ENCODE measurements at places on chromosomes 6 and 20.
A peak's percentile ranks its signal among the peaks of the same experiment; 100 is the strongest.

DNA sequence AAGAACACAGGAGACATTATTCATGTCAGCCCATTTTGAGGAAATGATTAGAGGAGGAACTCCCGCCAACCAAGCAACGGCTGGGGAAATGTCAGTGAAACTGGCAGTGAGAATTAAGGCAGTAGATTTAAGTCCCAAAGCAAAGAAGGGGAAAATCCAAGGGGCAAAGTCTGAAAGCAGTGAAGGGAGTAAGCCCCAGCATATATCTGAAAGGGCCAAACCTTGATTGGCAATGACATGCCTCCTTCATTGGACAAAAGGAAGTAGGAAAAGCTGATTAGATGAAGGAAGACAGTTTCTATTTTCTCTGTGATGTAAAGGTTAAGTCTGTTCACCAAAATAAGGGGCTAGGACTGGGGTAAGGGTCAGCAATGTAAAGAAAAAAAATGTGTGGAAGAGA is 190.3 kb downstream of the RNF144B start:
- no peak for DNase-seq

DNA sequence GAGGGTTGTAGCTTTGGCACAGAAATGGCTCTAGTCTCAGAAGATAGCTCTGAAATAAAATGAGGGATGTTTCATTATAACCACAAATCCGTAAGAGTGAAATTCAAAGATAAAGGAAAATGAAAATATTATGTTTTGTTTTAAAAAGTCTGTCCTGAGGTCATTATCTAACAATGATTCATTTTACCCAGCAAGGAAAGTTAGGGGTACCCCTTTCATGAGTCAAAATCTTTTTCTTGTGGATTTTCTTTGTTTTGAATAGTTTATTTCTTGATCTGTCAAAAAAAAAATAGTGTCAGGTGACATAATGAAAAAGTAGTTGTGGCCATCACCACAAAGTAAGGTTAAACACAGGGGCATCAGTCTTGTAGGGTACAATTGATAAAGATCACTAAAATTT is 59.7 kb upstream of the MYB start:
- DNase-seq, result no peak

DNA sequence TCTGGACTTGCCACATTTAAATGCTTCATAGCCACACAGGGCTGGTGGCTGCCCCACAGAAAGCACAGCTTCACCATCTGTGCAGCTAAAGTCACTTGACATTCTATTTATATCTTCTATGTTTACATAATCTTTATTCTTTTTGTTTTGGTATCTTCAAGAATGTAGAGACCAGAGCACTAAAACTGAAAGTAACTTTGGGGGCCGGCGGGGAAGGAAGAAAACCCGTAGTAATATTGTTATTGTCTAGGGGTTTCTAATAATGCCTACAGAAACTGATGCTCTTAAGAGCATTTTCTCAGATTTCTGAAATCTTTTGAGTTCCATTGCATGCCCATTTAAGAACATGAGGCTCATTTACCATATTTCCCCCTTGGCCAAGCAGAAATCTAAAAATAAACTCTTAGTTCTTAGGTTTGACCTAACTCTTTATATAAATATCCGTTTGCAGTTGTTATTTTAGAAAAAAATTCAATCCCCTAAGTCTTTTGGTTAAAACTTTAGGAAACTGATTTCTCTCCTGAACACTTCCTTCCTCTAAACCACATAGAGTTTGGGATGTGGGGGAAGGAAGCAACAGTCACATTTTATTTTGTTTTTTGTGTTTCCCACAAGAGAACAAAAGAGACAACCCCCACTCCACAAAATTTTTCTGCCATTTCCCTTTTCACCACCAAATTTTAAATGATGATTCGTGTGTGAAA is 207.6 kb downstream of the OGFRL1 start:
- DNase-seq, result peak; percentile 60

DNA sequence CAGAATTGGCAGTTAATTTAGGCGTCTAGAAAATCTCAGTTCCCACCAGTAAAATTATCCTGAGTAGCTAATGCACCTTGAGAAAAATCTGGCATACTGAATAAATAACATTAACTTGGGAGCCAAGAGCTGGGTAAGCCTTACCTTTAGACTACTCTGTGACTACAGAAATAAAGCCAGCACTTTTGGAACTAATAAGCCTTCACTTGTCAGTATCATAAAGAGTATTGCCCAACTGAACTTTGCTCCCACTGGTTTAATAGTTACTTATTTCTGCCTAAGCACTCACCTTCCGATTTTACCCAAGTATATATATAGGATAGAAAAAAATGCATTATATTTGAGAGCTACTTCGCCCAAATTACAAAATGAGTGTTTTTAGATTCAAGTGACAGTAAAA is 10.7 kb downstream of the FAM8A1 start:
- DNase-seq, result no peak

DNA sequence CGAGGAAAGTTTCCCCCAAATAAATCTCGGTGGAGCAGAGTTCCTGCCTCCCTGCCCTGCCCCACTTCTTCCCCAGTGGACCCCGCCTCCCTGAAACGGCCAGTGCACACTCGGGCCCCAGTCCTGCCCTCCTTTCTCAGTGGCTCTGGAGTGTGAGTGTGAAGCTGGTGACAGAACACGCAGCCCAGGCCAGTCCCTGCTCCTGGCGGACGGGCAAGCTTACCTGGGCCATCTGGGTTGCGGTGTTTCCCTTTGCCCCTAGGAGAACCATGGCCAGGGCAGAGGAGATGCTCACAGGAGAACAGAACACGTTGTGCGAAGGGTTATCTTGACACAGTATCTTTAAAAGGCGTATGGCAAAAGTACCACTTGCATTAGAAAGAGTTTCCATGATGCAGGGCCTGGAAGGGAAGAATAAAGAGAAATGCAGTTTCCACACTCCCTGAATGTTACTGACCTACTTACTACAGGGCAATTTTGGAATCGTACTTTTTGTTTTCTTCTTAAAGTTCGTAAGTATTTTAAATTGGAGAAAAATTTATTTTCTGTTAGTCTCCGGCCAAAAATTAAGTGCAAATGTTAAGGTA is 2.8 kb downstream of the SERPINB9 start:
- no peak for DNase-seq

- peak; percentile 60 for DNase-seq
Observed at GRCh38 chr6:21587179-21587960, 6.2 kb upstream of the SOX4 start.

DNA sequence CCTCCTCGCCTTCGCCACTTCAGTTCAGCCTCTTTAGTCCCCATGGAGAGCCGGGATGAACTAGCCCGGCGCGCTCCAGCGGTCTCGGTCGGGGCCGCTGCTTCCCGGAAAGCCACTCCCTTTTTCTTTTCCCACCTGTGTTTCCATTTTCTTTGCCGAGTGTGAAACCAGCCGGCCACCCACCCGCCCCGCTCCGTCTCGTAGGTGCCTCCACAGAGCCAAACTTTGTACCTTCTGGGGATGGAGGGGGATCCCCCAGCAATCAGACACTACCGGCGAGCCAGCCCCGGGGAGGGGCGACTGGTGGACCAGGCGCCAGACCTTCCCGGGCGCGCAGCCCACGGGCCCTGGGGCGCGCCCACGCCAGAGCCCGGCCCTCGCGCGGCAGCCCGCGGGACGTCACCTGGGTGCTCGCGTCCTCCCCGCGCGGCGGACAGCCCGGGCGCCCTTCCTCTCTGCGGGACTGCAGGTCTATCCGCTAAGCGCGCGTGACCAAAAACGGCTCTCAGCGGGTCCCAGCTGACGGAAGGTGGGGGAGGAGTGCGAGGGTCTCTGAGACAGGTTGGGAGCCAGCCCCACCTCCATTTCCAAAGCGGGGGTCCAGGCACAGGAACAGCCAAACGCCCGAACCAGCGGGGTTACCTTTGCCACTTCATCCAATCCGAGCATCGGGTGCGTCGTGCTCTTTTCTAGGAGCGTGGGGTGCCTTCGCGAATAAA is at the start of gene MCHR2:
TSS of gene MCHR2 (minus strand) at position 691 of the 719 bp plus-strand sequence. CDS start 38,076 bp downstream, outside the sequence.
- DNase-seq, result no peak

GRCh38 chr6:29831776-29832175 is 4.2 kb downstream of the HLA-G start:
- DNase-seq, result no peak

DNA sequence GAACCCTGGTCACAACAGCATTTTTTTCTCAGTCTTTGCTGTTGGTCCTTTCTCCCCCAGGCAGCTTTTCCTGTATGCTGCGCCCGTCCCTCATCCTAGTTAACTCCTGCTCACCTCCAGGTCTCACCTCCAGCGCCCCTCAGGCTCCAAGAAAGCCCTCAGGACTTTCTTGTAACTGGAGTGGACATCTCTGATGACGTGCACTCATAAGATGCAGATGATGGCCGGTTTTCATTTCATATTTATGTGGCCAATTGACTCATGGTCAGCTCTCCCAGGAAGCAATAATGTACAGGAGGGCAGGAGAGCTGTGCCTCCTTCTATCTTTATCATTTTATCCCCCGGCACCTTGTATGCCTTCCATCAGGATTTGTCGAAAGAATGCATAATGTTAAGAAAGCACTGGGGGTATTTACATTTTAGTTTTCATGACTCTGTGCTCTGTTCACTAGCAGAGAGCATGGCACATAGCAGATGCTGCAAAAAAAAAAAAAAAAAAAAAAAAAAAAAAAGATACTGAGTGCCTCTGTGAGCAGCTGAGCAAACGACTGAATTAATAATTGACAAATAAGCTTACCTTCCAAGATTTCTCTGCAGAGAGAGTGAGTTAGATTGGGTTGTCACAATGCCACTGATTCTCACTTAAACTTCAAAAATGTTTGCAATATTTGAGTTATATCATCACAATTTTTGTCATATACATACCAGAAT is 170.2 kb downstream of the DOK5 start:
- no peak for DNase-seq

DNA sequence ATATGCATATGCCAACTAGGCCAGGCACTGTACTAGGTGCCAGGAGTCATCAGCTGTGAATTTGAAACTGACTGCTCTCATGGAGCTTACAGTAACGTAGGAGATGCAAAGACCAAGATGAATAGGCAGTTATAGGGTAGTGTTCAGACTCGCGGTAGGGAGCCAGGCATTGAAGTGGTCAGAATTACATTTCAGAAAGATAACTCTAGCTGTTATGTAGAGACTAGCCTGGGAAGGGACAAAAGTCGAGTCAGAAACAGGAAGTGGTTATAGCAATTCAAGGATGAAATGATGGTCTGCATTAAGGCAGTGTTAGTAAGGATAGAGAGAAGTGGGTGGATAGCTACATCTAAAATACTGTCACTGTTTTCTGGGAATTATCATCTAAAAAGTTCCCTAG is 56.6 kb downstream of the PCMT1 start:
- peak; percentile 16 for DNase-seq

DNA sequence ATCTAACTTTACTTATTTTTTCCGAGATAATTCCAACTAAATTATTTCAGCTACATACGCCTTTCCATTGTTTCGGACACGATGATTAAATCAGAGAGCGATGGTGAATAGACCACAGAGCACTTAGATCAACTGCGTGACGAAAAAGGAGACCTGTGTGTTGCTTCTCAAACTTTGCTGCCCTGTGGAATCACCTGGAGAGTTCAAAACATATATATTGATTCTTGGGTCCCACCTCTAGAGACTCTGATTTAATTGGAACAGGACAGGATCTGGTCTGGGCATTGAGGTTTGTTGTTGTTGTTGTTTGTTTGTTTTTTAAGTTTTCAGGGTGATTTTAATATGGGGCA is 401 bp upstream of the TNFRSF21 start:
- DNase-seq, result no peak

DNA sequence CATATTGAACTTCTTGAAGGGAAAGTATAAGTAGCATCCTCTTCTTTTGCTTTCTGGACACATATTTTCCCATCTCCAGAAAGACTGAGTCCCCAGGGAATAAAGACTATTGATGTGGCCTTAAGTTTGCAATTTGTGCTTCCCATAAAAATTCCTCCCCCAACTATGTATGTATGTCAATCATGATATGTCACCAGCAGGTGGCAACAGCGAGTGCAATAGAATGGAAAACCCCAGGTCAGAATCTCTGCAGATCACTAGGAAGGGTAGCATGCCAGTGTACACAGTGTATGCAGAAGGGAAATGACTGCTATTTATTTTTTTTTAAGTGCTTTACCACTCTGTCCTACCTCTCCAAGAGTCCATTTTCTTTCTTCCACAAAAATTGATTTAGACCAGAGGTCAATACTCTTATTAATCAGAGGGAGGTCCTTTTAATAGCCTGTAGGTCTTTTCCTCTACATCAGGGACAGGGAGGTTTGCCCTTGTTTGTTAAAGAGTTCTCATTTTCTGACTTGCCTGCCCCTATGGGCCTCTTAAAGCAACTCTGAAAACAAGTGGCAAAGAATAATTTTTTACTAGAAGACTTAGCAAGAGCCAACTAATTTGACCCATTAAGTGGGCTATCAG is 61.4 kb downstream of the BMP2 start:
- DNase-seq, result peak; percentile 59

DNA sequence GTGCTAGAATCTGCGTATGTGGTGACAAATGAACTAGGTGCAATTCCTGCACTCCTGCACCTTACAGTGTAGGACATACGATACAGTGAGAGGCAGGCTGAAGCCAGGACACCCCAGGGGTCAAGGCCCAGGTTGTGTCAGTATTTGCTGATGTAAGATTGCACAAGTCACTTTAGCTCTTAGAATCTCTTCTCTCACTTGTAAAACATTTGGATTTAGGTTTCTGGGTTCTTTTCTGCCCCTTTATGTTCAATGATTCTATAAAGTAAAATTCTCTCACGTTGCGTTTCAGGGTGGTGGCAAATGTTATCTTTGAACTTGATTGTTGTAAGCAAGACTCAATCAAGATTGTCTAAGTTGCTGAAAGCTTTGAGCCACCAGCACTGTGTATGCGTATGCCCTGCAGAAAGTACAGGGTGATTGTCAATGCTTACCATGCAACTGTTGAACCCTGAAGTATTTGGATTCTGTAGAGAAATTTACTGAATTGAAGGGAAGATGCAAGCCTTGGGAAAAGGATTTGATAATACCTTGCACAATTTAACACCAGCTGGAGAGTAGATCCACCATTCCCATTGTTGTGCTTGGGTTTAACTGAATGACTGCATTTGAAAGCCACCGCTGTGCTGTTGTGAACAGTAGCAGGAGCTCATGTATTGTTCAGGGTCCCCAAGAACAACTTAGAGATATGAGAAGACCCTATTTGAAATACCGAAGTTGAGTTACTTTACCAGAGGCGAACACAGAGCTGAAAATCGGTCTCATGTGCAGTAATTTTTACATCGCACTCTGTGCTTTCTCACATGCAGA is 106.1 kb upstream of the CITED2 start:
- no peak for DNase-seq

DNA sequence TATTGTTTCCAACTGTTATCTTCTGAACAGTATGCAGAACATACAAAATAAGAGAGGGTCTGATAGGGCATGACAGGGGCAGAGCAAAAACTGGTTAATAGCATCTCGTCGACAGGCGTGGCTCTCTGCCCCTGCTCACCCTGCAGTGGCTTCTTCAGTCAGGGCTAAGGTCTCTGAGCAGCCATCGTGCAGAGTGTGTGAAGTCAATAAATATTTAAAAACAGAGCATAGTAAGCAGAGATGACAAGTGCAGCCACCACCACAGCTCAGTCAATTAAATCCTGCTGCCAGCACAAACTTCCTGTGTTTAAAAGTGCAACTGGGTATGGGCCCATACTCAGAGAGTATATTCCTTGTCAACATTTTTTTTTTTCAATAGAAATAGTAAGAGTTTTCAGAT is 373.4 kb upstream of the AGPAT4 start:
- no peak for DNase-seq

- peak; percentile 59 for DNase-seq
Observed at GRCh38 chr20:11676630-11677287, 240.9 kb upstream of the BTBD3 start.

- peak; percentile 71 for DNase-seq
Observed at GRCh38 chr6:11050731-11051130, 6.6 kb upstream of the ELOVL2 start.
